ENCODE measurements at places on chromosomes 6 and 20.

DNA sequence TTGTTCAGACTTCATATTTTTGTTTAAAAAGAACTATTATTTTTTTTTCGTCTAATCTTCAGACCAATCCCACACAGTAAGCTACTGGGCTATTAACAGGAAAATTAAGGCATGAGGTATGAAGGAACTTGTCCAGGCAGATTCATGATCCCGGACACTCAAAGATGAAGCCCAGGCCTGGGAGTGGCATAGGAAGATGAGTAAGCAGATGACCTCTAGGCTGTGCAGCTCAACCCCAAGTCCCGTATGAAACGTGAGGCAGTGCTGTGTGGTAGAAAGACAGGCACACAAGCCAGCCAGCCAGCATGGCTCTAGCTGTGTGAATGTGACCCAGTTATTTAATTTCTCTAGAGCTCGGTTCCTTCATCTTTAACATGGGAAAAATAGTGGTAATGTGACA is 231.9 kb downstream of the CLIC5 start:
- no peak for DNase-seq

- no peak for DNase-seq
Observed at GRCh38 chr6:56246541-56246880, 869 bp downstream of the COL21A1 start.

- DNase-seq = no peak
Observed at GRCh38 chr20:64116541-64117431, 9.4 kb upstream of the NPBWR2 start.

DNA sequence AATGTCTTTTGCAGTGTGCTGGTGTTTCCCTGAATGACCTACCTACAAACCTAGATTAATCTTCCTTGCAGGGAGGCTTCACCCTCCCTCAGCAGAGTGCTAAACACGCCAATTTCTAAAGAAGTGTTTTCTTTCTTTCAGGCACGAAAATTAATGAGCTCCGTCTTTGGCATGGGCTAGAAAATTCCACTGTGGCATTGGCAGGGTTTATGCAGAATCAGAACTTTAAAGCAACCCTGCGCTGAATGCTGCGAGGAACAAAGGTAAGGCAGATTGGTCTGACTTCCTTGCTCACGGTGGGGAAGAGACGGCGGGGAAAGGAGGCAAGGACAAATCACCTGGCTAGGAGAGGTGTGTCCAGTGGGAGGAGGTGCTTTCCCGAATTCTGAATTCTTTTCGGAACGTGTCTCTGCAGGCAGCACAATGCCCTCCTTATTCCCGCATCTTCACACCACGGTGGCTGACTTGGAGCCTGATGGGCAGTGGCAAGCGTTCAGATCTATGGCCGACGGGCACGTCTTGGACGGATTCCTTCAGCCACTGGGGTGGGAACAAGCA is 6.2 kb upstream of the BANF2 start:
- no peak for DNase-seq

DNA sequence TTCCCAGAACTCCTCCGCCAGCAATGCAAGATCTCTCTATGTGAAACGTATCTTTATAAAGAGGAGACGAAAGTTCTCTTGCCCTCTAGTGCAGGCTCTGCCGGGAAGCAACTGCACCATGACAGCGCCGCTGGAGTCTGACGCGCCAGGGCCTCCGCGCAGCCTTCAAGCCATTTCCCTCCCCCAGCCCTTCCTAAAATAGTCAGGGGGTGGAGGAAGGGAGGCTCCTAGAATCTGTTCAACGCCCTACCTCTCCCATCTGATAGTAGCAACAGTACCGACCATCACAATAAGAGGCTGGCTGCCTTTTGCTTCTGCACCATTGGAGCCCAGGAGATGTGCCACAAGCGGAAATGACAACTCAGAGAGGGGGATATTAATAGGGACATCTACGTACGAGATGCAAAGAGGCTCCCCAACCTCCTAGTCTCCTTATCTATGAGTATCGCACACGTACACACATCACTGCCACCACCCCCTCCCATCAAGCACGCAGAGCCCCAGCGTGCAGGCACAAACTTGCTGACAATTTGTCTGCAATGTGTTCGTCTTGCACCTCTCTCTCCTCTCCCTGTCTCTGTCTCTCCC is 1.0 kb downstream of the SYNE1 start:
- DNase-seq = no peak

- DNase-seq = no peak
Observed at GRCh38 chr6:138089325-138089724, 17.9 kb downstream of the PERP start.

- no peak for DNase-seq
Observed at GRCh38 chr20:1505871-1506270, 14.7 kb upstream of the SIRPB2 start.

GRCh38 chr6:56244089-56244488 is 3.3 kb downstream of the COL21A1 start:
- no peak for DNase-seq

DNA sequence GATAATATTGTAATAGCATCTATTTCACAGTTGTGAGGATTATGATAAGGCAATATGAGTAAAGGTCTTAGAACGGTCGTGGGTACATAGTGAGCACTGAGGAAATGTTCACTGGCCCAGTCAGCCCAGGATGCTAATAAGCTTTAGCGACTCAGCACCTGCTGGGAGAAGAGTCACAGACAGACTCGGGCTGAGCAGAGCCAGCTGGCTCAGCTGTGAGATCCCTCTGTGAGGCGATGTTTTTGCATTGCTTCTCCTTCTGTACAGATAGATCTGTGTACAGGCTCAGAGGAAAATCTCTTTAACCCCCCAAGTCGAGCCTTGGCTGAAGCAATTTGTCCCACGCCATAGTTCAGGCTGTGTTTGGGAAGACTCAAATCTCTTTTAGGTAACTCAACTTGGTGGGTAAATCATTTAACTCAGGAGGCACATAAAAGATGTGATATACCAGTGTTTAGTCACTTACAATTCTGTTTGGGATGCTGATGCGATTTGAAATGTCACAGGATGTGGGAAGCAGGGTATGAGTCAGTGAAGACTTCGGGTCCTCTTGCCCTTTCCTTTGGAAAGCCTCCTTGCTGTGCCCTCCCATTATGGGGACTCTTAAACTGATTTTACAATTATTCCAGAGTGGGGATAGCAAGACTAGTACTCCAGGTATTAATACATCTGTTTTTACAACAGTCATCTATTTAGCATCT is 53.1 kb downstream of the PHACTR1 start:
- no peak for DNase-seq

DNA sequence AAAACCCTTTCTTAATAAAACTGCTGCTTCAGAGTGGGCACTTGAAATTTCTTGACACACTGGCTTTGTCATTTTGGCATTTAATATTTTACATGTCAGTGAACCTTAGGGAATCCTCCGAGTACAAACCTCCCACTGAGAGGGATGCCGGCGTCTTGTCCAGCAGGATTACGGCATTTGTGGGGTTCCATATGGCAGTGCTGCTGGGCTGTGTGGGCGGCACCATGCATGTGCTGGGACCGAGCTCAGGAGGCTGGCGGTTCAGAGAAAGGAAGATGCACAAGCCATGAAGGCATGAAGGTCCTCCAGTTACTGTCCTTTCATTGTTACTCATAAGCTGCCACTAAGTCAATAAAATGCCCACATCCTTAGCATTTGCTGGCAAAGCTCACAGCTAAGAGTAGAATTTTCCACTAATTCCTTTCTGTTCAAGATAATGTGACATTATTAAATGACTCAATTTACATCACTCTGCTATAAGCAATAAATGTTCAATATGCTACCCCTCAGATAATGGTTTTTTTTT is 61.4 kb downstream of the LY86 start:
- DNase-seq = no peak

DNA sequence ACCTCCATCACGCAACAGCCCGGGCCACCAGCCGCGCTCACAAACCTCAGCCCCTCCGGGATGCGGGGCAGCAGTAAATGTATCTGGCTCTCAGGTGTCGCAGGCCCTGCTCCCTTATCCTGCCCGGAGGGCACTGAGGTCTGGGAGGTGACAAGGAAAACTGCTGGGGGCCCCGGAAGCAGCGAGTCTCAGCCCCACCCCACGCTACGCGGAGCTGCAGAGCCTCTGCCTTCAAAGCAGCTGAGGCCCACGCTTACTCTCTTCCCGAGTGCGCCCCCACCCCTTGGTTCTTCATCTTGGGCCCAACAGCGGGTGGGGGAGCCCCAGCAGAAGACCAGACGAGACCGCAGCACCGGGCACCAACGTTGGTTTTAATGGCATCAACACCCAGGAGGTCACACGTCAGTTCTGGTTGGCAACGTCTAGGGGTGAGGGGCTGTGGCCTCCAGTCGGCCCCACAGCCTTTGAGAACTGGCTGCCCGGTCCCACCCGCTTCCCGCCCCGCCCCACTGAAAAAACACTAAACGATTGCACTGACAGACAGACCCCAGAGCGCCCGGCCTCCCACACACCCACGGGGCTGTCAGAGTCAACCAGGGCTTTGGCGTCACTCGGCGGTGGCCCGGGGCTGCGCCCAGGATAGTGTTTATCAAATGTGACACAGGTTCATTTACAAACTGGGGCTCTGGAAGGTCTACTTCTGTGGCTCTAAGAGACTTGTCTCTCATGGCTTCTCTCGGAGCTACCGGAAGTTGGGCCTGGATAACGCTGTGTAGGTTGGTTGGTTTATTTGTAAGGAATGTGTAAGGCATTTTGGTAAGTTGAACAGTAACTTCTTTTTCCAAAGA is 43.7 kb downstream of the DSTN start:
- no peak for DNase-seq

- no peak for DNase-seq
Observed at GRCh38 chr20:58222446-58222845, 6.0 kb downstream of the ANKRD60 start.

DNA sequence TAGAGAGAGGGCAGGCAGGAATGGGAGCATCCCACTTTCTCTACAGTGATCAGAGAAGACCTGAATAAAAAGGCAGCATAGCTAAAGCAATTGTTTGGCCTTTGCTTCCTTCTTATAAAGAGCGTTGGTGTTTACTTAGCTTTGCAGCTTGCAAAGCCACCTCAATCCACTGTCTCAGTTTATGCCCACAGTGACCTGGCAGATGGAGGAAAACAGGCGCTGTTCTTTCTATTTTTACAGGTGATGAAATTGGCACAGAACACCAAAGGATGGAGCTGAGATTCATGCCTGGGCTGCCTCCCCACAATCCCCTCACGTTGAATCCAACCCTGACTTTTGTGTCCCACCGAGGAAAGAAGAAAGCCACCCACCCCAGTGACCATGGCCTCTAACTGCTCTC is 130.5 kb downstream of the TTLL2 start:
- no peak for DNase-seq

GRCh38 chr6:111602481-111603011 is 3.1 kb downstream of the TRAF3IP2 start:
- DNase-seq = no peak

DNA sequence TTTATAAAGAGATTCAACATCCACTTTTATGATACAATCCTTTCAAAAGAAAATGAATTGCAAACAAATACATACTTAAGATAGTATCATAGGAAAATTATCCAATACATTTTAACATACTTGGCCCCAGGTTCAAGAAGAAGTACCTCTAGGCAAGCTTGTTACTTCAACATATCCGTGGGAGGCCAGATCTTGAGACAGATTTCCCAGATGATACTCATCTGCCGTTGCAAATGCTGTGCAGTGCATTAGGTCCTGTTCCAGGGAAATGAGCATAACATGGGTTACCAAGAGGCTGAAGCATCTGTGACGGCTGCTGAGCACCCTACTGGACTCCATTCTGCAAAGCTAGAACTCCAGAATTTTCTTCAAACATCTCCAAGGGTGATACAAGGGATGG is 15.6 kb downstream of the RMND1 start:
- DNase-seq = no peak

- no peak for DNase-seq
Observed at GRCh38 chr6:137223370-137224131, 4.4 kb upstream of the IFNGR1 start.

- no peak for DNase-seq
Observed at GRCh38 chr6:84681693-84682326, 82.6 kb downstream of the TBX18 start.

DNA sequence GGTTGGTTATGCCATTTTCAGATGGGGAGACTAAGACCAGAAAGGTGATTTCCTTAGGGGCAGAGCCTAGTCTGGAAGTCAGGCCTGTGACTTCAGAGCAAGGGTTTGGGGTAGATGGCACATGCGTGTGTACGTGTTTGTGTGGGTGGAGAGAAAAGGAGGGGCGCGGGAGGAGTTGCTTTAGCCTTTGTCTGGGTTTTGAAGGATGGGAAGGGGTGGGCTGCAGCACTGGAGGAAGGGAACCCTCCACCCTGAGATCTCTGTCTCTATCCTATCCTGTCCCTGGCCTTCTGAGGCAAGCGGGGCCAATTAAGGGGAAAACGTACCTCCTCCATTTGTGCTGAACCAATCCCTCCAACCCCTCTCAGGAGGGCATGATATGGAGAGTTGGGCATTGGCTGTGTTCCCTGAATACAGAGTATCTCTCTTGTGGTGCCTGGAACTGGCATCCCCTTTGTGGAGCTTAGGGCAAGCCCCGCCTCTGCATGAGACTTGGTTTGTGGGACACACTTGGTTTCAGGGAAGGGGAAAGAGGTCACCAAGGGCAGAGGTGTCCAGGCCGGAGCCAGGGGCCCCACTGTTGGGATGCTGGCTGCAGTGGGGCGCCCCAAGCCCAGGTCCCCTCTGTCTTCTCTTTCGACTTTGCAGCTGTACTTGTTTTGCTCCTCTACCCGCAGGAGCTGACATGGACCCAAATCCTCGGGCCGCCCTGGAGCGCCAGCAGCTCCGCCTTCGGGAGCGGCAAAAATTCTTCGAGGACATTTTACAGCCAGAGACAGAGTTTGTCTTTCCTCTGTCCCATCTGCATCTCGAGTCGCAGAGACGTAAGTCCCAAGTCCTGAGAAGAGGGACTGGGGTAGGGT is at the start of gene DBNDD2:
DBNDD2 (plus strand) TSS at position 507 of the 863 bp plus-strand sequence; CDS start at position 686, 179 bp downstream.
- DNase-seq = no peak

- no peak for DNase-seq
Observed at GRCh38 chr6:116954938-116955337, 77.9 kb downstream of the RFX6 start.

DNA sequence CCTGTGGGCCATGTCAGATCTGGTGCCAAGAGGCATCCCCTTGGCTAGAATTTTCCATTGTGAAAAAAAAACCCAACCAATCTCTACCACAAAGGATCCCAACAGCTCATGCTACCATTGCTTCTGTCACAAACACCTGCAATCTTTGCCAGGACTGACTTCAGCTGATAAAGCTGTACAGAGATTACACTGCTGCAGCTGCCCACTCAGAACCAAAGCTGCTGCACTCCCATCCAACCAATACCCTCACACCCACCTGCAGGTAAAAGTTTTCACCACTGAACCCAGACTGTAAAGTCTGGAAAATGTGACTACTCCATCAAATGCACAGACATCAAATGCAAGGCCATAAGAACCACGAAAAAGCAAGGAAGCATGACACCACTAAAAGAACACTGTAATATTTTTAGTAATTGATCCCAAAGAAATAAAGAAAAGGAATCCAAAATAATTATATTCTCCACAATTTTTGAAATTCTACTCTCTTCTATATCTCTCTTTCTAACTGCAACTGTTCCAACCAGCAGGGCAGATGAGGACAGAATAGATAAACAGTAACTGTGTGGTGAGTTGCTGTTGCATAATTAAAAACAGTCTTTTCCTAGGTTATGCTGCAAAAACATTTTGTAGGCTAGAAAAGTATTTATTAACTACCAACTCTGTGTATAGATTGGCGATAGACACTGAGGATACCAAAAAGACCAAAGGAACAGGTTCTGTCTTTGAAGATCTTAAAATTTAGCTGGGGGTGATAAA is 128.0 kb upstream of the MCHR2 start:
- DNase-seq = no peak

Measured in esophagus squamous epithelium (tissue), 5 donors.